ENCODE measurements at places on chromosomes 12 and 14.

- no peak overlapping the region for H3K4me3 ChIP-seq
- H3K36me3 ChIP-seq: no peaks in the 10 kb centered on the region
Measured at GRCh38 chr12:76101739-76102385, 17.4 kb upstream of the NAP1L1 start.

GRCh38 chr14:103700753-103701490, 14.3 kb downstream of the XRCC3 start:
- H3K27ac ChIP-seq: no peak overlapping the region
- H3K36me3 ChIP-seq: no peaks in the 10 kb centered on the region
- no peak for DNase-seq
- no peak overlapping the region for H3K4me3 ChIP-seq
- peaks cover 31% of the 10 kb centered on the region for H3K4me1 ChIP-seq

- no peak overlapping the region for H3K4me3 ChIP-seq
- H3K27me3 ChIP-seq: no peaks in the 10 kb centered on the region
- H3K27ac ChIP-seq: no peak overlapping the region
- no peaks in the 10 kb centered on the region for H3K4me1 ChIP-seq
- no peak for DNase-seq
- no peaks in the 10 kb centered on the region for H3K36me3 ChIP-seq
Measured at GRCh38 chr12:104651811-104652210, 195.1 kb downstream of the CHST11 start.

DNA sequence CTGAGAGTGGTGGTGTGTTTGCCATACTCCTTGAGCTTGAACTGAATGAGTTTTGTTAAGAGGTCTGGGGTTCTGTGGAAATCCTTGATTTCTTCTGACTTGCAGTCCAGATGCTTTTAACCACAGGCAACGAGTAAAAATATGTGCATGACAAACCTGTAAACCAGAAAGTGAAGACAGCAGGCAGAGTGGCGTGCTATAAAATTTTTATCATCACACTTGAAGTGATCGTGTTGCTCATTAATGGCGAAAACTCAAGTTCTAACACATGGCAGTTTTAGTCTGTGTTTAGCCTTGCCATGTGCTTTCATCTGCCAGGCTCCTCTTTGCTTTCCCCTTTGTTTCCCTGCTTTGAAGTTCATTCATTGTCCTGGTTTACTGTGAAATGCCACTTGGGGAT, 28.0 kb downstream of the TXNRD1 start:
- H3K27me3 ChIP-seq: no peaks in the 10 kb centered on the region
- no peaks in the 10 kb centered on the region for H3K36me3 ChIP-seq

DNA sequence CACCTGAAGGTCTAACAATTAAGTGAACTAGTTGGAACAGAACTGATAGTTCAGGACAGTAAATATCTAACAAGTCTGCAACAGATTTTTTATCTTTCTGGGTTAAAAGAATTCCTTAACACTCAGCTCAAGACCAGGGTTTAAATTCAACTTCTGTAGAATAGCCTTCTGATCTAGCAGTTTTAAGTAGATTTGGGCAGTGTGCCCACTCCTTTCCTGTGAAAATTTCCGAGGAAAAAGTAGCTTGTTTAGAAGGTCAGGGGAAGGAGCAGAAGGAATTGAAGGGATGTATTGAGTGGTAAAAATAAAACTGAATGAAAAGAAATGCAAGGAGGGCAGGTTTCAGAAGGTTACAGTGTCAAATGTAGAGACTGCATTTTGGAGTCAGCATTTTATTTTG, 45.8 kb downstream of the ATL1 start:
- no peaks in the 10 kb centered on the region for H3K36me3 ChIP-seq
- H3K4me1 ChIP-seq: no peaks in the 10 kb centered on the region
- H3K27ac ChIP-seq: no peak overlapping the region
- H3K27me3 ChIP-seq: no peaks in the 10 kb centered on the region
- DNase-seq: no peak
- no peak overlapping the region for H3K4me3 ChIP-seq

GRCh38 chr14:73142216-73142615, 5.9 kb downstream of the PSEN1 start:
- H3K4me3 ChIP-seq: no peak overlapping the region
- H3K27ac ChIP-seq: no peak overlapping the region
- no peak for DNase-seq

DNA sequence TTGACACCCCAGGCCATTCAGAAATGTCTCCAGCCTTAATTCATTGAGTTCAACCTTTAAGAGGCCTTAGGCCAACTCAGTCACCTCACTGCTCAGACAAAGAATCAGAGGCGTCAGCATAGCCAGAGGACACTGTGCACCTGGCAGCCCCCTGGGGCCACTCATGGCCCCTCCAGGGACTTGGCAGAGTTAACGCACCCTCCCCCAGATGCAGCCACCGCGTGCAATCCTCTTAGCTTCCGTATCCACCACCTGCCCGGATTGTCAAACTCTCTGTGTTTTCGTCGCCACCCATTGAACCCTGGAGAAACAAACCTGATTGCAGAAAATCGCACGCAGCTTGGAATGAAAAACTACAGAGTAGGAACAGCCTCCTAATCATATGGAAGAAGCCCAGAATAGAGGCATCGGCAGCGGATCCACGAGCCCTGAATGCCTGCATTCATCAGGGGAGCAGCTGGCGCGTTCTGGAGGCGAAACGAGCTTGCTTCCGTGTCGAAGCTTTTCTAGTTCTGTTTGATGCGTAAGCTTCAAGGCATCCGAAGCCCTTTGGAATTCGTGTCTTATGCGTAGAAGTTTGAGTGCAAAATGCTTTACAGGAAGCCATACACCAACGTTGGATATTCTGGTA, 22.4 kb downstream of the BRI3BP start:
- no peaks in the 10 kb centered on the region for H3K36me3 ChIP-seq
- H3K4me1 ChIP-seq: no peaks in the 10 kb centered on the region
- H3K4me3 ChIP-seq: no peak overlapping the region

DNA sequence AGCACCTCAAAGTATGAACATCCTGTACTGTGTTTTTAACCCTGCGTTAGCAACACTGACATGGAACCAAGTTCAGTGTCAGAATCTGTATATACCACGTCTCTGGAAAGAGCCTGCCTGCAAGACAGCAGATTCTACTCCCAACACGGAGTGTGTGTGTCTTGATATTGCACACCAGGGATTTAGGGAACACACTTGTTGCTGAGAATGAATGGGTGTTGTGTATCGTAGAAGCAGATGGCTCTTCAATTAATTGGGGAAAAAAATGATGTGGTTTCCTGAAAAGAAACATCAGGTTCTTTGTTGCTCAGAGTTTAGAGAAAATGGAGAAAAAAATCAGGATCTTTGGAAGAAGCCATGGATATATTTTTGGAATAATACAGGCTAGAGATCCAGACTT, 170.8 kb downstream of the EGLN3 start:
- no peak for DNase-seq
- no peak overlapping the region for H3K27ac ChIP-seq
- H3K27me3 ChIP-seq: no peaks in the 10 kb centered on the region
- no peaks in the 10 kb centered on the region for H3K4me1 ChIP-seq
- H3K4me3 ChIP-seq: no peak overlapping the region

- no peaks in the 10 kb centered on the region for H3K36me3 ChIP-seq
- no peak overlapping the region for H3K4me3 ChIP-seq
- H3K27ac ChIP-seq: no peak overlapping the region
- no peak for DNase-seq
- H3K4me1 ChIP-seq: no peaks in the 10 kb centered on the region
Measured at GRCh38 chr14:88919502-88919901, 95.1 kb downstream of the TTC8 start.

DNA sequence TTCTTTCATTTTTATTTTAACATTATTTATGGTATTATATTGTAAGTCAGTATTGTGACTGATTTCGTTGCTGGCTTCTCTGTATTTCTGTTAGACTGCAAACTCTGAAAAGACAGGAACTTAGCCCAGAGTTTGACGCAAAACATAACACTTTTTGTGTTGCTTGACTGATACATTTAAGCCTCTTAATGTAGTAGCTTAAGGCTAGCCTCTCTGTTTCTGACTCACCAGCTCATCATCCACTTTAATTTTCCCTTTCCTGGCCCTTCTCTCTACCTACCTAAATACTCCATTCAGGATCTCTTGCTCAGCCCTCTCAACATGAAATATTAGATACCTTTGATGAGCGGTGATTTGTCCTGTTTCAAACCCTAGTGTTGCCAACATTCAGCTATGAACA, 420.6 kb downstream of the LRFN5 start:
- H3K27ac ChIP-seq: no peak overlapping the region
- H3K4me1 ChIP-seq: no peaks in the 10 kb centered on the region
- no peak for DNase-seq
- no peaks in the 10 kb centered on the region for H3K36me3 ChIP-seq

GRCh38 chr12:92605621-92606170, 97.1 kb upstream of the PLEKHG7 start:
- H3K36me3 ChIP-seq: no peaks in the 10 kb centered on the region
- H3K4me3 ChIP-seq: no peak overlapping the region
- no peaks in the 10 kb centered on the region for H3K27me3 ChIP-seq
- H3K4me1 ChIP-seq: no peaks in the 10 kb centered on the region

DNA sequence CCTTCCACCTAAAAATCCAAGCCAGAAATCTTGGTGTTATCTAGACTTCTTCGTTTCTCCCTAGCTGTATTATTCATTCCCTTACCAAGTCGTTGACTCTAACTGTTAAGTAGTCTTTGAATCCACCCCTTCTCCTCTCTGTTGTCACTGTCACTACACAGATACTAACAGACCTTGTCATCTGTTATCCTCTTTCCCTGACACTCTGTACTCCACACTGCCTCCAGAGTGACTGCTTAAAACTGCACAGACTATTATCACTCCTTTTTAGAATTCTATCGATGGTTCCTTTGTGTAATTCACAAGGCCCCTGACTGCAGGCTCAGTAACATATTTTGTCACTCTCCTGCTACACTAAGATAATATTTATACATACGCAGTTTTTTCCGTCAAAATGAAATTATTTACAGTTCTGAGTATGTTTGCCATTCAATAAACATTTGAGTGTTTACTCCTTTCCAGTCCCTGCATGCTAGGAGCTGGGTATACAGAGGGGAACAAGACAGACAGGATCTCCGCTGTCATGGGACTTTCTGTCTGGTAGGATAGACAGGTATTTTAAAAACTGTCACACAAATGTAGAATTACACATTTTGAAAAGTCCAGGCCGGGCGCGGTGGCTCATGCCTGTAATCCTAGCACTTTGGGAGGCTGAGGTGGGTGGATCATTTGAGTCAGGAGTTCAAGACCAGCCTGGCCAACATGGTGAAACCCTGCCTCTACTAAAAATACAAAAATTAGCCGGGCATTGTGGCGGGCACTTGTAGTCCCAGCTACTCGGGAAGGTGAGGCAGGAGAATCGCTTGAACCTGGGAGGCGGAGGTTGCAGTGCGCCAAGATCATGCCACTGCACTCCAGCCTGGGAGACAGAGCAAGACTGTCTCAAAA, 3.8 kb downstream of the MARS1 start:
- no peak overlapping the region for H3K4me3 ChIP-seq
- peak; percentile 63 for DNase-seq
- H3K4me1 ChIP-seq: peaks cover 10% of the 10 kb centered on the region

GRCh38 chr12:102407776-102408486, 72.4 kb downstream of the IGF1 start:
- no peak overlapping the region for H3K27ac ChIP-seq
- no peak overlapping the region for H3K4me3 ChIP-seq
- no peaks in the 10 kb centered on the region for H3K27me3 ChIP-seq

- H3K27me3 ChIP-seq: no peaks in the 10 kb centered on the region
- no peaks in the 10 kb centered on the region for H3K4me1 ChIP-seq
- H3K27ac ChIP-seq: no peak overlapping the region
- no peaks in the 10 kb centered on the region for H3K36me3 ChIP-seq
- DNase-seq: no peak
Measured at GRCh38 chr12:126488806-126489205, 1423.6 kb downstream of the AACS start.

DNA sequence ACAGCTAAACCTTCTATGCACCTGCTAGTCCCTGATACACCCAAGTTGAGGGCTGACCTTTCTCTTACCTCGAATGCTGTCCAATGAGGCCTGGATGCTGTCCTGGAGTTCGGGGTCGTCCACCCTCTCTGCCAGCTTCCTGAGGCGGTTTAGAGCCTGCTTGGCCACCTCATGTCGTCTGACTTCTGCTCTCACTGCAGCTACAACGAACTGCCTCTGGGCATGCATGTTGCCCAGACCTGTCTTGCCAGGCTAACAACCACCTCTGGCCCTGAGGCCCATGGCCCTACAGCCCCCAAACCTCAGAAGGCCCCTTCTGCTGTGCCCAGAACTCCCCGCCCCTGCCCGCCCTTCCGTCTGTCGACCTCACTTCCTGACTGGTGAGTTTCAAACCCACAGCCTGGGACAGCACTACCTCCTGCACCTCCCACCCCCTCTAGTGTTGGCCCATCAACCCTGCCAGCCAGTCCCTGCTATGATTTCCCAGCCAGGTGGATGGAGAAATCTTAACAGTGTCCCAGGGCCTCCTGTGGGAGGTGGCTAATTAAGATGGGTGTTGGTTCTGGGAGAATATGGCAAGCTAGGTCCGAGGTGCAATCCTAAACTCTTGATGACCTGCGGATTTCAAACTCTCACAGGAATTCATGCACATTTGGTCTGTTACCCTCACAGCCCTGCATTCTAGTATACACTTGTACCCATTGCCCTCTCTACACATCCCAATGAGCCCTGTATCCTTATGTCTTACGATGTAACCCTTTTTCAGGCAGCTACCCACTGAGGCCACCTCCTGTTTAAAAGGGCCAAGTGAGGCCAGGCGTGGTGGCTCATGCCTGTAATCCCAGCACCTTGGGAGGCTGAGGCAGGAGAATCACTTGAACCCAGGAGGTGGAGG, 2.7 kb upstream of the TSPAN31 start:
- peaks cover 8% of the 10 kb centered on the region for H3K27me3 ChIP-seq
- peaks cover 13% of the 10 kb centered on the region for H3K4me1 ChIP-seq
- no peak overlapping the region for H3K27ac ChIP-seq
- DNase-seq: no peak
- no peak overlapping the region for H3K4me3 ChIP-seq

DNA sequence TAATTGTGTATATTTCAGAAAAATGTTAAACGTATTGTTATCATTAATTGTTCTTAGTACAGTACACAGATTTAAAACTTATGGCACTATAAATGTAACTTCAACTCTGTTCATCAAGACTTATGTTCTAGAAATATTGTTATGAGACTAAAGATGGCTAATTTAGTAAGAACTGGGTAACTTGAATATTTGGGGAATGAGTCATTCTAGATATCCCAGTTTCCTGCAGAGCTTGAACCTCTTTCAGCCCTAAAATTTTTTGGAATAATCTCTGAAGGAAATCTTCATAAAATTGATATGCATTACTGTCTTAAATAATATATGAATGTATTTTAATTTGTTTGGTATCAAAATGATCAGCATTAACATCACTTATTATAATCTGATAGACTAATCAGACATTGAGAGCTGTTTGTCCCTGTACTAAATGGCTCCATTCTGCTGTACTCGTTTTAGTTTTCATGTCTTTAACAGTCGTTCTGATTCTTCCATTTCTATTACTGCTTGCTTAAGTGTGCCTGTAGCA, 87.1 kb downstream of the VEZT start:
- no peaks in the 10 kb centered on the region for H3K36me3 ChIP-seq
- H3K27me3 ChIP-seq: no peaks in the 10 kb centered on the region
- H3K27ac ChIP-seq: no peak overlapping the region

DNA sequence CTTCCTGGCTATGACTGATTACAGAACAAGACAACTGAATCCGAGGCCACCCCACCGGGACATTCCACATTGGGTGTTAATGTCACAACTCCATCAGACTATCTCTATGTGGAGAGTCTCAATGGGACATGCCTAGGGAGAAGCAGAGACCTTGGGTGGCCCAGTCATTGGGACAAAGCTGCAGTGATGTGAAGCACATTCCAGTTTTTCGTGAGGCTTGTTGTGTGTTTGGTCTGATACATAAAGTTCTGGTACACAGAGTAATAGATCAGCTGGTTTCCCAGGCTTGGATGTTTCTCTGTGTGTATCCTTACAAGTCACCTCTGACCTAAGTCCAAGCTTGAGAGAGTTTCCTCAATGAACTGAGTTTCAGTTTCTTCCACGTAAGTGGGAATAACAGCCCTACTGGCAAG, 42.3 kb downstream of the CPM start:
- no peaks in the 10 kb centered on the region for H3K36me3 ChIP-seq
- H3K27me3 ChIP-seq: no peaks in the 10 kb centered on the region
- H3K4me1 ChIP-seq: no peaks in the 10 kb centered on the region
- peak overlapping the region; percentile 17 for H3K27ac ChIP-seq
- DNase-seq: no peak

Measured in prostate gland (tissue), 2 donors.